ENCODE measurements at places on chromosomes 16 and 17.
A peak's percentile ranks its signal among the peaks of the same experiment; 100 is the strongest.

DNA sequence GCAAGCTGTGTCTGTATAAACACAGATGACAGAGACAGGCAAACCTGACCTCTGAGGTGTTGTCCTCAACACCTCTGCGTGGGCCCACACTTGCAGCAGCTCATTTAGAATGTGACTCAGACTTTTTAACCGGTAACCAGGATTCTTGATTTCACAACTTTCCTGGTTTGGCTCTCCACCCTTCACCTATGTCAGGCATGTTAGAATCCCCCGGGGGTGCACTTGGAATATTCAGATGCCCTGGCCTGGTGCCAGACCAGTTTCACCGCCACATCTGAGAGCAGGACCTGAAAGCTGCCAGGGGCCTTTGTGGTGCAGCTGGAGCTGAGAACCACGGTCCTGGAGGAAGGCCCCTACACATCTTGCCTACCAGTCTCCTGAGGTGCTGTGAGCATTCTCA is 4.8 kb downstream of the DHODH start:
- DNase-seq: no peak

- DNase-seq: no peak
Observed at GRCh38 chr17:82631544-82631943, 16.7 kb downstream of the WDR45B start.

GRCh38 chr16:63945806-63946205 is 1176.1 kb downstream of the CDH11 start:
- DNase-seq: no peak

DNA sequence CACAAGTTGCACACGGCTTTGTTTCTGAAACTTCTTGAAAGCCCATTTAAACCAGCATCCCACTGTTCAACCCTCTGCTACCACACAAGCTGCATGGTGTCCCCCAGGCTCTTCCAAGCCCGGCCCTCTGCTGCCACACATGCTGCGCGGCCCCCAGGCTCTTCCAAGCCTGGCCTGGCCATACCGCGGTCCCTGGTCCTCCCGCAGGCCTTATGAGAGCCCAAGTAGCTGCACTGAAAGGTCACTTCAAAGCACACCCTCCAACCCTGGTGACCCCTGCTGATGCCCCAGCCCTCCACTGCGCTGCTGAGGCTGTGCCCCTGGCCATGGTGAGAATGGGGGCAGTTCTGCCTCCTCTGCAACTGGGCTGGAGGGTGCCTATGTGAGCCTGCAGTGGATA is 25.9 kb upstream of the PVALEF start:
- no peak for DNase-seq

- DNase-seq: no peak
Observed at GRCh38 chr16:86509759-86510464, 415 bp upstream of the FOXF1 start.

- DNase-seq: peak; percentile 41
Observed at GRCh38 chr16:17222871-17223401, 247.8 kb downstream of the XYLT1 start.

- DNase-seq: no peak
Observed at GRCh38 chr17:66152756-66153155, 39.2 kb downstream of the CEP112 start.

DNA sequence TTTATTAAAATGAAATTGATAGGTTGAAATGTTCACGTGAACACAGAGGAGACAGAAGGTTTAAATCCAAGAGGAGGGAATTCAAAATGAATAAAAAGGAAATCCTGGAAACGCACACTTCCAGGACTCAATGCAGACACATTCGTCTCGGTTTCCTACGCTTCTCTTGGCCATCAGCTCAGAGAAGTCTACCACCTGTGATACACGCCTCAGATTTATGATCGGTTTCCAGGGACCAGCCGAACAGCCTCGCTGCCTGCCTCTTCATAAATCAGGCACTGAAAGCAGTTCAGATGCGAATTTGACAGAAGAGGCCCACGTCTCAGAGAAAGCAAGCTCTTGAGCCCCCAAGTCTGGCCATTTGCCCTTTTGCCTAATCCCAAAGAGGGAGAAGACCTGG is 125.5 kb upstream of the IRX3 start:
- DNase-seq: no peak

DNA sequence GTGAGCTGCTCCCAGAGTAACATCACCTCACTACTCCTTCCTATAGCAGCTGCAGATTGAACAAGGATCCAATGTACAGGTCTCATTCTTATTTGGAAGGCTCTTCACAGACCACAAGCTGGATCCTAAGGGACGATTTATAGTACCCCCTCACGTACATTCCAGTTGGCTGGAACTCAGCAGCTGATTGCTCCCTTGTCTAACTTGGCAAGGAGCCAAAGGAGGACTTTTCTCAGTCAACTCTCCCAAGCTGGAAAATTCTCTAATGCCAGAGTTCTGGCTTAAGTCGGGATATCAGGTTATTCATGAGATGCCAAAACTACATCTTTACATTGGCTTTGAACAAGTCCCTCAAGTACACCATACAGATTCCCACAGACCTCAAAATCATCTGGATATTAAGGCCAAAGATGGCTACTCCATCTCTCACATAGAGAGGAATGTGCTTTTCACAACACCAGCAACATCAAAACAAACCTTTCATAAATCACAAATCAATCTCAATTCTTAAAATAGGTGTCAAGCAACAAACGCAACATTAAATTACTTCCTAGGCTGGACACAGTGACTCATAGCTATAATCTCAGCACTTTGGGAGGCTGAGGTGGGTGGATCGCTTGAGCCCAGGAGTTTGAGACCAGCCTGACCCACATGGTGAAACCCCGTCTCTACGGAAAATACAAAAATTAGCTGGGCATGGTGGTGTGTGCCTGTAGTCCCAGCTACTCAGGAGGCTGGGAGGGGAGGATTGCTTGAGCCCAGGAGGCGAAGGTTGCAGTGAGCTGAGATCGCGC is 39.3 kb downstream of the SMG6 start:
- no peak for DNase-seq

- no peak for DNase-seq
Observed at GRCh38 chr17:49022391-49022941, 25.3 kb downstream of the IGF2BP1 start.

DNA sequence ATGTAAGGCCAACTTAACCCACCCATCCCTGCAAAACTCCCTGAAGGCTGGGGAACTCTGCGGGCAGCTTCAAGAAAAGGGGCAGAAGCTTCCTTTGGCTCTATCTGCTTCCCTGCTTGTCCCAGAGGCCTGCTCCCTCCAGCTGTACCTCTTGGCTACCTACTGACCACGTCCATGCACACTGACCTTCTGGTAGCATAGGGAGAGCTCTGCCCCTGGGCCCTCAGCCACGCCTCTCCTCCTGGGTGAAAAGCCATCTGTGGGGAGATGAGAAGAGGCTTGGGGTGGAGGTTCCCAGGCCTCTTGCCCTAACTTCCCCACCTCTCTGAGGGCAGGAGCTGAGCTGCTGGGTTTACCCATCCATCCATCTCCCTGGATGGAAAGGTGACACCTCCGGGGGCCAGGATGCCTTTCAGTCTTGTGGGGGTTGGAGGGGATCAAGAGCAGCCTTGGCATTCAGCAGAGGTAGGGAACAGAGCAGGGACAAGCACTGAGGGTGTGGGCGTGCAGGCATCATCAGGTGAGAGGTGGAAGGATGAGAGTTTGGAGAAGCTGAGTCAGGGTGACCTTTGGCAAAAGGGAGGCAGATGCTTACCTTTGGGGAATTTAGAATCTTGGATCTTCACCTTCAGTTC is 23.4 kb upstream of the MFSD6L start:
- no peak for DNase-seq

Measured in head of caudate nucleus (tissue), 42 donors.